ENCODE measurements at places on chromosomes 5 and 9.

DNA sequence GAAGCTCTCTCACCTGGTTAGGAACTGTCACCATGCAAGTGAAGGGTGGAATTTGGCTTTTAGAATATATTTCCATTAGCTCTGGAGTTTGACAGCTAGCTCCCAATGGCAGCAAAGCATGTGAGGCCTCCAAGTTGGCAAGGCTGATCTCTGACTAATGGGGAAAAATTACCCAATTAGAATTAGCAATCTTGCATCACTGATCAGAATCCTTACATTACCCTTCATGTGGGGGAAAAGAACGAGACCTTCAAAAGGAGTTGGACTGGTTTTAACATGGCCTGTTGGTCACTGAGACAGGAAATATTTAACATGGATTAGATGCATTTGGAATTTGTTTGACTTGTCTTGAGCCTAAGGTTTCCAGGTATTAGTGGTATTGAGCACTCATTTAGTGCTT lies 192.3 kb upstream of the GDNF start:
- DNase-seq, result no peak

DNA sequence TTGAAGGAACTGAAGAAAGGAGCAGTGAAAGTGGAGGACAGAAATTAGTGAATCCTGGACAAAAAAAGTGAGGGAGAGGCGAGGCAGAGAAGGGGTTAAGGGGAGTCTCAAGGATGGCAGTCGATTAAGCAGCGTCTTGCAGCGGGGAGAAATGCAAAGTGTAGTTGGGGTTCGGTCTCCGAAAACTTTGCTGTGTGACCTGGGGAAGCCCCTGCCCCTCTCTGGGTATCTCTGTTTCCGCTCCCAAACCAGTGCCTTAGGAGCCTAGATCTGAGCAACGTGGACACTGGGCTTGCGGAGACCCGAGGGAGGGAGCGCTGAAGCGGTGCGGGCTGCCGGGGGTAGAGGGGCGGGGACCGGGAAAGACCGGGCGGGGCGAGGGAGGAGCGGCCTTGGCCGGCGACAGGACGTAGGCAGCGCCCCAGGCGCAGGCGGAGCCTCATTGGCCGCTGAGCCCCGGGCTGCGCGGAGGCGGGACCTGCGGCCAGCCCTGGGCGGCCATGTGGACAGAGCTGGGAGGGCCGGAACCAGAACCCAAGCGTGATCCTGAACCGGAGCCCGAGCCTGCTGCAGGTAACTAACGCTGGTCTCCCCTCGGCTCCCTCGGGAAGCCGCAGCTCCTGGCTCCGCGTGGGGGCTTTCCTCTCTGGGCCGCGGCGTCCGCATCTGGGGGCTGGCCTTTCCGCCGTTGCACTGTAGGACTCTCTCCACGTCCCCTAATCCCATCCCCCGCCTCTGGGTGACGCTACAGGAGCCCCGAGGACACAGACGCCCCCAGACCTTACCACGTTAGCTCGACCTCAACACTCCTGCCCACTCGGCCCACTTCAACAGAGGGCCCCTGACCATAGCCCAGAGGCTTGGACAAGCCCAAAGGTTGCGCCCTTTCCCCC lies at the start of gene ALDH1B1:
TSS of gene ALDH1B1 (plus strand) at position 468 of the 893 bp plus-strand sequence. CDS start 3,047 bp downstream, outside the sequence.
- peak; percentile 83 for DNase-seq

- no peak for DNase-seq
Observed at GRCh38 chr9:4558371-4558998, 68.2 kb downstream of the SLC1A1 start.

GRCh38 chr5:74536658-74537057 lies 103.9 kb downstream of the ENC1 start:
- DNase-seq, result no peak

DNA sequence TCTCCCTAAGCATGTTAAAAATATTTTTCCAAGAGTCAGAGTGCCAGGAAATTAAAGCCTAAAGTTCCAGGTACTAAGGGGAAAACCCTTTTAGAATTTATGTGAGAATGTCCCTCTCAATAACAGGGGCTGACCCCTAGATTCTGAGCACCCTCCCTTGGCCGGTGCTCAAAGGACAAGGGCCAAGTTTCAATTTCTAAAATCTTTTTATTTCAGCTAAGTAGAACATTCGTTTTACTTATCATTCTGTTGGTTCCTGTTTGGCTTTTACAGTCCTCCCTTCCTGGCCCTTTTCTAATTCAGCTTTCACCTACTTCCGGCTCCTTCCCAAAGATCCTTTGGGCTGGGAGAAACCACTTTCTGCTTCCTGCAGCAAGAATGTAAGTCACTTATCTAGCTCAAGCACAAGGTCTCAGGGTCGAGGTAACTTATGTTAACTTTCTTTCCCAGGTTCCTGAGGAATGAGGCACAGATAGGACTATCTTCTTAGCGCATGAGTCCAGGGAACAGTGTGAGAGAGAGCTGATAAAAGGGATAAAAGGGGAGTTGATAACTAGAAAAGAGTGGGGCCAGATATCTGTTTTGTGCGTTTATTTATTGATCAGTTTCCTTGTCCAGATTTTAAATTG lies 34.6 kb upstream of the F2RL2 start:
- DNase-seq, result no peak

GRCh38 chr5:152556784-152557183 lies 151.7 kb upstream of the NMUR2 start:
- no peak for DNase-seq

Measured in fibroblast of upper back skin (primary cell).